ENCODE measurements at places on chromosomes 2 and 18.
A peak's percentile ranks its signal among the peaks of the same experiment; 100 is the strongest.

GRCh38 chr18:50315100-50315871 lies 27.8 kb upstream of the CXXC1 start:
- DNase-seq, result no peak

DNA sequence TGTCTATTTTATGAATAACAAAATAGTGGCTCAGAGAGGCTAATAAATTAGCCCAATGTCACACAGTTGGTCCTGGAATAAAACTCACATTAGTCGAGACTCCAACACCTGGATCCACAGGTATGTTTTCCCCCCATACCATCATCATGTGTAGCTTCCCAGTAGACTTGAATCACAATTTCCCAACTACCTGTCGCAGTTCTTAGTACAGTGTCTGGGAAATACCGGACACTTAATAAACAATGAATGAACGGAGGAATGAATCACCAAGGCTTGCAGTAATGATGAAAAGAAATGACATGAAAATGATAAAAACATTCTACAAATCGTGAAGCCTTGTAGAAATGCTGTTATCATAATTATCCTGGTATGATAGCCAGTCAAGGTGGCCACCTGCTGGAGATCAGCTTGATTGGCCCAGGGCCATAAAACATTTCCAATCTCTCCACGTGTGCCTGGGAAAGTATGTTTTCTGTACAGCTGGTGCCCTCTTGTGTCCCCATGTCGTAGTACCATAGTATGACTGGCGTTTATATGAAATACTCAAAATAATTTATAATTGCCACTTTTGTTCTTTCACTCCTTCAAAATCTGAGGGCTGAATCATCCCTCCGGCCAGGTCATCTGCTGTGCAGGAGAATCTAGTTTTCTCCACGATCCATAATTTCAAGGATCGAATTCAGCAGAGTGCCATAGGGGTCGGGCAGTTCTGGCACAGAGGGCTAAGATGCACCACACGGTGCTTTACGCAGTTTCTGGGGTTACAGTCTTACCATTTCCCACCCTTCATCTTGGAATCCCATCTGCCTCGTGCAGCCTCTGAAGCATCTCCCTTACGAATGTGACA lies 95.4 kb downstream of the LAMA1 start:
- no peak for DNase-seq

GRCh38 chr2:149616681-149617456 lies 29.3 kb upstream of the MMADHC start:
- DNase-seq, result no peak

GRCh38 chr2:37982147-37982582 lies 57.1 kb downstream of the RMDN2 start:
- peak; percentile 37 for DNase-seq

DNA sequence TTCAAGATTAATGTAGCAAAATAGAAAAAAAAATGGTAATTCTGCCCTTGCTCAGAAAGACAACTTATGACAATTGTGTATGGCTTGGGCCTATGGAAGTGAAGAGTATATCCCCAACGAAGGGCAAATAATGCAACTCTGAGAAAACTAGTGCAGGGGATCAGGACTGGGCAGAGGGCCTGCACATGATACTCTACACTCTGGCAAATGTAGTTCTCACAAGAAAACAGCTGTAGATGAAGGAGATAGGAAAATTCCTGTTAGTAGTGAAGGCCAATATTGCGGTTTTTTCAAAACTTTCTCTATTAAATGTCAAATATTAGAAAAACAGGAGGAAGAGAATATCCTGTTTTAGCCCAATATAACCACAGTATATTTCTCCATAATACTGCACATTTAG lies 77.8 kb downstream of the SCN9A start:
- DNase-seq, result no peak

DNA sequence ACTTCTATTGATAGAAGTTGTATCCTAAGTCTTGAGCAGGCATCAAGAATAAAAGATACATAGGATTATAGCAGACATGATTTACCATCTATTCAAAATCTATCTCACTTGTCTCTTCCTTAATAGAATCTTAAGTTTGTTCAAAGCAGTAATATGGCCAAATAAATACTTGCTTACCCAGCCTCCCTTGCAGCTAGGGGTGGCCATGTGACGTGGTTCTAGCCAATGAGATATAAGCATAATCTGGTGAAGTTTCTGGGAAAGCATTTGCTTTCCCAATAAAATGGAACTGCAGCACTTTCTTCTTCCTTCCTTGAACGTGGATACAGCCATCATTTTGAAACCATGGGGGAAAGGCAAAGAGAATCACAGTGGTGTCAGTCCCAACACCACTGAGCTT lies 33.7 kb upstream of the SLC1A4 start:
- DNase-seq, result no peak

GRCh38 chr18:74529811-74530583 lies 4.3 kb upstream of the CNDP1 start:
- DNase-seq, result no peak

- DNase-seq, result no peak
These were observed 226.2 kb downstream of the SP3 start for GRCh38 chr2:173739006-173739405.

DNA sequence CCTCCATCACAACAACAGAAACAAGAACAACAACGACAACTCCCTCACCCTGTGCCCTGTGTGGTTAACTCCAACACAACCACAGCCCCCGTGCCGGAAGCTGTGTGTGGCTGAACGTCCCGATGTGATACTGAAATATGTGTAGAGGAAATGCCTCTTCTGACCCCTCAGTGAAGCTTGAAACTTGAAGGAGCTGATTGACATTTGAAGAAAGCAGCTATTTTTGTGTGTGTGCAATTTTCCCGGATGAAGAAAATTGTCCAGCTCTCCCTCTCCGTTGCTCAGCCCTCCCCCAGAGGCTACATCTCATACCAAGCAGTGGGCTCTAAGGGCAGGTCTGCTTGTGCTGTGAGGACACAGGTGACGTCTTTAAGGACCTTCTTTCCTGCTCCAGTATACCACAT lies 173.8 kb downstream of the ICOS start:
- DNase-seq, result peak; percentile 6

- DNase-seq, result no peak
These were observed 737 bp upstream of the MAPK4 start for GRCh38 chr18:50558948-50559751.

GRCh38 chr18:63143330-63143771 lies 176.2 kb downstream of the BCL2 start:
- no peak for DNase-seq

DNA sequence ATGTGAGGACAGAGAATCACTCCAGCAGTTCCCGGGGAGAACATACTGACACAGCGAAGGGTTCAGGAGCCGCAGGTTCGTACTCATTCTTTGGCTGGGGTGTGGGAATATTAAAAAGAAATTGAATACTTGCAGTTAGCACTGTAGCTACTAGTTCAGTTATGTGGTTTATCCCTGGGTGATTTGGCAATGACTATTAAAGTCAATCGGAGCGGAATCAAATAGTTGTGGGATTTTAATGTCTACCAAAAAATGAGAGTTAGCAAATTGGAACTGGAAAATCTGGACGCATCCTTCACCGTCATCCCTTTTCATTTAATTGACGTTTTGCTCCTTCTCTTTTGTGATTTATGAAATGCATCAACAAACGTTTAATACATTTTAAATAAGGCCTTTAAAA lies 50.8 kb downstream of the GBX2 start:
- DNase-seq, result no peak

DNA sequence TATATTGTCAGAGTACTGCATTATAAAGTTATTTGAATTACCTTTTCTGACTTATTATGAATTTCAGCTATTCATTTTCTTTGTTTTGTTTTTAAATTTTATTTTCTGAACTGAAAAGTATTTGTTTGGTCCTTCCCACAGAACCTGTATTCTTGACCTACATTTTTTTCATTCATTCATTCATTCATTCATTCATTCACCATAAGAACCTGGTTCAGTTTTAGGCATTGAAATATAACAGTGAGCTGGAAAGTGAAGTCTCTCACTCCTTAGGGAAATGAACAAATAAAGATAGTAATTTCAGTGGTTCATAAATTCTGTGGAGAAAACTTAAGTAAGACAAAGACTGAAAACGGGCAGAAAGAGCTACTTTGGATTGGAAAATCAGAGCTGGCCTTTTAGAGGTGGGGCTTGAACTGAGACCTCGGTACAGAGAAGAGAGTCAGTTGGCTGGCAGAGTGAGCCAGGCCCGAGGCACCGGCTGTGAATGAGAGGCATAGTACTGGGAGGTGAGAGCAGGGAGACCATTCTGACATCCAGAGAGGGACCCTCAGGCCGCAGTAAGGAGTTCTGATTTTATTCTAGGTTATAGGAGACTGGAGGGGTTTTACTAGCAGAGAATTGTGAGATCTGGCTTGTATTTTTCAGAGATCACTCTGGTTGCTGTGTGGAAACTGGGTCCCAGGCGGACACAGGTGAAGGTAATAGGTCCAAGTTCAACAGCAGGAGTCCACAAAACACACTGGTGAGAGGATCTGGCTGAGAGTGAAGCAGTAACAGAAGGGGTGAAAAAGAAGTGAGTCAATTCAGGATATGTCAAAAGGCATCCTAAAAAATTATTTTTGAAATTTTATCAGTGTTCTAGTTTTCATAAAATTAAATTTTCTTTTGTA lies 75.8 kb upstream of the FN1 start:
- no peak for DNase-seq

GRCh38 chr2:219533930-219534661 lies 9.5 kb downstream of the CHPF start:
- DNase-seq, result no peak

- DNase-seq, result no peak
These were observed 70.8 kb upstream of the NABP1 start for GRCh38 chr2:191607096-191607495.

- DNase-seq, result no peak
These were observed 42.3 kb downstream of the SCN3A start for GRCh38 chr2:165161510-165161909.

- no peak for DNase-seq
These were observed 99.4 kb downstream of the TMEM17 start for GRCh38 chr2:62406573-62407043.

GRCh38 chr2:198880986-198881385 lies 576.8 kb downstream of the SATB2 start:
- no peak for DNase-seq

- DNase-seq, result peak; percentile 43
These were observed 111.4 kb downstream of the FTCDNL1 start for GRCh38 chr2:199739413-199740110.

- DNase-seq, result no peak
These were observed 391.6 kb downstream of the NBAS start for GRCh38 chr2:15169326-15170069.
